ENCODE measurements at places on chromosomes 7 and 10. TPM values are rescaled to one million over a fixed set of nuclear protein-coding genes. Genes with fewer than 3 reads are reported as not detected.

DNA sequence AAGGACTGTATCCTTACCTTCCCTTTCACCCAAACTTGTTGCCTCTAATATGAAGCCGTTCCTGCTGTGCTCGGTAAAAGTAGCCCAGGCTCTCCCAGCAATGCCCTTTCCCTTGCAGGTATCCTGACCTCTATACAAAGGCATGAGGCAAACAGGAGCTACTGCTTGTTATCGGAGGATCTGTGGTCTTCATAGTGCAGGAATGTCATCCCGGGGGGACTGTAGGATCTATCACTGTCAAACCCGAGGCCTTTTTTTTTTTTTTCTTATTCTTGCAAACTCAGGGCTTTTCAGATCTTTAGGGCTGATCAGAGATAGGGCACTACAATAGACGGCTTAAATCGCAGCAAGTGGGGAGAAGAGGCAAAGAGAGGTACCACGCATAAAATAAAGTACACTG lies 1206.6 kb downstream of the TYW1 start:
- DNase-seq, result no peak

DNA sequence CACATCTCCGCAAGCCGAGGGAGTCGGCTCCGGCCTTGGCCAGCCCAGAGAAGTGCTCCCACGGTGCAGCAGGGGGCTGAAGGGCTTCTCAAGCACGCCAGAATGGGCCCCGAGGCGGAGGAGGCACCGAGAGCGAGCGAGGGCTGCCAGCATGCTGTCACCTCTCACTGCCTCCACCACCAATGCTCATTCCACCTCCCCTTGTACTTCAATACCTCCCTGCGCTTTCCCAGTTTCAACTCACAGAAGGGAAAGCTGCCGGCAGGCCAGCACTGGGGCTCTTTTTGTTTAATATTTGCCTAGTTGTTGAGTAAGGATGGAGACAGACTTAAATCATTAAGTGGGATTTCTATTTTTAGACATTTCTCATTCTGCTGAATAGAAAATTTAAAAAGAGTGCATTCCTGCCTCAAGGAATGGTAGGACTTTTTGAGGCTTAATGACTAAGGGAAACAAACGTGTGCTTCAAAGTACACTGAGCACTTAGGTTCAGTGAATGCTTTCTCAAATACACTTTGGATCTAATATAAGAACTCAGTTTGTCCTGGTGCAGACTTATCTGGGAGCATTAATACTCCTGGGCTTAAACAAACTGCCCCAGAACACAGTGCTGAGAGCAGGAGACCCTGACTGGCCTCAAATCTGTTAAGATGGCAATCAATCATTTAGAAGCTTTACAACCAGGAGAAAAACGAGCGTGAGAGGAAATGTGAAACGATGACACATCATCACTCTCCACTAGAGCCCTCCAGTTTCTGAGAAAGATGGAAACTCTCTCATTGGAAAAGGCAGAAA lies 131.2 kb downstream of the RALA start:
- no peak for DNase-seq

- DNase-seq, result no peak
Measured at GRCh38 chr10:76736392-76736791, 901.2 kb downstream of the KCNMA1 start.

Gene MMP21
- not detected for total RNA-seq

Gene GSDME
- 4.0 TPM for total RNA-seq

All from gastrocnemius medialis (tissue), 4 donors.